ENCODE measurements at places on chromosomes 2 and 18.

DNA sequence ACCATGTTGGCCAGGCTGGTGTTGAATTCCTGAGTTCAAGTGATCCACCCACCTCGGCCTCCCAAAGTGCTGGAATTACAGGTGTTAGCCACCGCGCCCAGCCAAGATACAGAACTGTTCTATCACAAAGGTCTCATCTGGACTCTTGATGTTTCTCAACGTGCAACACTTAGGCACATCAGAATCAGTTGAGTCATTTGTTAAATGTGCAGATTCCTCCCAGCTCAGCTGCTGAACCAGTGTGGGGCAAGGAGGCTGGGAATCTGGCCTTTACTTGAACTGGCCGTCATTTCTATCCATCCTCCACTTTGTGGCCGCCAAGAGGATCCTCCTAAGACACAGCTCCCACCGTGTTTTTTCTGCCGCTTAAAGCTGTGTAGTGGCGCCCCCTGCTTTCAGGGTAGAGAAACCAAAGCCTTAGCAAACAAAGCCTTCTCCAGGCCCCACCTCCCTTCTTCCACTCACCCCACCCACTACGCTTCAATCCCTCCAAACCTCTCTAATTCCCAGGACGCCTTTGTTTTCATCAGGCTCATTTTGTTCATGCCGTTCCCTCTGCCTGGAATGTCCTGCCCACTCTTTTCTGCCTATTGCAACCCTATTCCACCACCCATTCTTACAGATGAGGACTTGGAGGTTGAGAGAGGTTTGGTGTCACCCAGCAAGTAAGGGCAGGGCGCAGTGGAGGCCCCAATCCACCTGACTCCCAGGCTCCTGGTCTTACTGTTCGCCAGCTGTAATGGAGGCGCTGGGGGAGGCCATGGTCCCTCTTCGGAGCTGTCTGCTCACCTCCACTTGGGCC, 776 bp upstream of the SPEG start:
- peak; percentile 61 for DNase-seq

DNA sequence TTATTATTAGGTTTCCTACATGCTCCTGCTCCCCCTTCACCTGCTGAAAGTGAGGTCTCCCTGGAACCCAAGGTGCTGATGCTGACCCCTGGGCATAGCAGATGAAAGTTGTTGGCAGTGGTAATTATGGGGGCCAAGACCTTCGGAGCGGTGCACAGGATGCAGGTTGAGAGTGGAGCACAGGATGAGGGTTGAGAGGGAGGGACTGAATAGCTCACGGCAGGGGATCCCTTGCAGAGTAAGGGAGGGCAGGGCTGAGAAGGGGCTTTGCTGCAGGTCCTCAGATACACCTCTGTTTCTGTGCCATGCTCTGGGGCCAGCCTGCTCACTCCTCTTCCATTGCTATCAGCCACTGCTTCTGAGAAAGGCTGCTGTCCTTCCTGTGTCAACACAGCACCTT, 163.3 kb downstream of the FHOD3 start:
- DNase-seq: no peak

DNA sequence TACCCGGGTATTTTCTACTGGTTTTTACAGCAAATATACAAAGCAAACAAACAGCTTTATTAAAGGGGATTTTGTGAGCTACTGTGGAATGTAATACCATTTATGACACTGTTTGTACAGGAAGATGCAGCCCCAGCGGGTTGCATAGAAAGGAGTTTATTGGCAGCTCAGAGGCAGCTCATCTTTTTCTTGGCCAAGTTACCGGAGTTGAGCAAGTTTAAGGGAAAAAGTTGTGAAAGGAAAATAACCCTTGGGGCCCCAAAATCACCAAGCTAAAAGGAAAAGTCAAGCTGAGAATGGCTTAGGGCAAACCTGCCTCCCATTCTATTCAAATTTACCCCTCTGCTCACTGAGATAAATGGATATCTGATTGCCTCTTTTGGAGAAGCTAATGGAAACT, 60.8 kb downstream of the MOB4 start:
- peak; percentile 67 for DNase-seq

DNA sequence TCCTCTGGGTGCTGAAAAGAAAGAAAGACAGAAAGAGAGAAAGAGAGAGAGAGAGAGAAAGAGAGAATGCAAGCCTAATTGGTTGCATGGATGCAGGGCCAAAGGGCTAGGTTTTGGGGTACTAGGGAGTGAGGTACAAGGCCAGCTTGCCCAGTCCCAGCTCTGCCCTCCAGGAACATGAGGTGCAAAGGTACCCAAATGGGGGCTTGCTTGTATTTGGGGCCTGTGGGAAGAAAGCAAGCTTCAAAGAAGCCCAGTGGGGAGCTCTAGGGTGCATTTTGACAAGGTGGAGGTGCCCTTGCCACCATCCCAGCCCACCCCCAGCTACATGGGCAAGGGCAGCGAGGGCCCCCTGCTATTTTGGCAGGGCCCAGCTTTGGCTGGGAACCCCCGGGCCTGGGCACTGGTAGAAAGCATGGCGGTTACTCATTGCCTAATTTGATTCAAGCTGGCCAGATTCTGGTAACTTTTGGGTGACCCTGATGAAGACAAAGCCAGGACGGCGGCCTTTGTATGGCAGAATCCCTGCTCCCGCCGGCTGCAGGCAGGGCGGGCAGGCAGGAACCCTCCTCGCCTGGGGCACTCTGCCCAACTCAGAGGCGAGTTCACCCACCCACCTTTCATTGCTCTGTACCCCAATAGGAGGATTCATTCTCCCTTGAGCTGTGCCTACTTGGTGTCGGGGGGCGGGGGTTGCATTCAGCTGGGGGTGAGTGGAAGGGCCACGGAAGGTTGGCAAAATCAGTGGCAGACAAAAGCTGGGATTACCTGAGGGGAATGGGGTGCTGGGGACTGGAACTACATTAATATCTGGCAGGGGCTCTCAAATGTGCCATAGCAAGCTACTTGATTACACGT, 537 bp upstream of the HOXD4 start:
- no peak for DNase-seq

DNA sequence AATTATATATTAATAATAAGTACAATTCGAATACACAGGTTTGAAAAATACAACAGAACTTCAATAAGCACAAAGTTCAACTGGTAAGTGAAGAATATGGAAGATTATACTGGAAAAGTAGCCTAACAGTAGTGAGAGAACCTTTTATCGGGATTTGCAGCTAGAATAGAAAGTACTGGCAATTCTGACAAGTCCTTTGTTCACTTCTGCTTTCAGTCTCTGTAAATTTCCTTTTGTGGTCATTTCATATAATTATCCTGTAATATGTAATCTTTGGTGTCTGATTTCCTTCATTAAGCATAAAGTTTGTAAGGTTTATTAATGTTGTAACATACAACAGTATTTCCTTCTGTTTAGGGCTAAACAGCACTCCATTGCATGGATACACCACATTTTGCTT, 67.2 kb downstream of the CUL3 start:
- DNase-seq: no peak

- DNase-seq: no peak
These were observed 208.8 kb upstream of the TWIST2 start for GRCh38 chr2:238638982-238639628.

- no peak for DNase-seq
These were observed 617.4 kb upstream of the NETO1 start for GRCh38 chr18:73485166-73485565.

DNA sequence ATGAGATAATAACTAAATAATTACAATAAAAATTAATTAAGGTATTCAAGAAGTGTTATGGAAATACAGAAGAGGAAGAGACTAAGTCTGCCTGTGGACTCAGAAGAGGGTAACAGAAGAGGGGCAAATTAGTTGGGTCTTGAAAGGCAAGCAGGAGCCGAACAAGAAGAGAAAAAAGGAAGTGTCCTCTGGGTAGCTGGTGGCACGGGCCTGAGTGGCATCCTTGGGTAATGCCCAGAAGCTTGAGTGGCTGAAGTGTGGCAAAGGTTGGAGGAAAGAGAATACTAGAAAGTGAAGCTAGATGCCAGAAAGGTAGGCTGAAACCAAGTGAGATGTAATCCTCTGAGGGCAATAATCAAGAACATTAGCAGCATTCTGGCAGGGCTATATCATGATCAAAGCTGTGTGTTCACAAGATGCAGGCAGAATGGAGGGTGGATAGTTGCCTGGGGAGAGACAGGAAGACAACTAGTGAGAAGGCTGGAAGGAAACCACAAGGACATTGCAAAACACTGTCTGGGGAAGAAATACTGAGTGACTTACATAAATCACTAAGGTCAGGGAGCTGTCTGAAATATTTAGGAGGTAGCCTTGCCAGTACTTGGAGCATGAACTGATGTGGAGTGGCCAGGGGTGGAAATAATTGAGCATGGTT, 16.2 kb downstream of the DOCK10 start:
- peak; percentile 87 for DNase-seq

GRCh38 chr18:35019933-35020332, 21.3 kb upstream of the MAPRE2 start:
- DNase-seq: peak; percentile 57

GRCh38 chr2:164009756-164010337, 274.0 kb upstream of the FIGN start:
- no peak for DNase-seq

DNA sequence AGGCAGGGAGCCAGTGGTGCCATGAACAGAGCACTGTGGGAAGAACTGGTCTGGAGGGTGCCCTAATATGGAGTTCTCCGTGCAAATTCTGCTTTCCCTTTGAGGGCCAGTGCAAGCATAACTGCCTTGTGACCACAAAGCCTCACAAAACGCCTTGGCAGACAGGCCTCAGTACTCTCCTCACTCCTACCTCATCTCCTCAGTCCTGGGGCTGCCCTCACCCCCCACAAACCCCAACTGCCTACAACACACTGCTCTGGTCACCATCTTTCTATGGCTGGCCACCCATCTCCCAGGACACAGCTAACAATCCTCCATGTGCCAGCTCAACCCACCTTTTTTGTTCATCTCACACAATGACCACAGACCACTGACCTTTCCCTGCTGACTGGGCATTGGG, 8.9 kb downstream of the COX5B start:
- DNase-seq: no peak

DNA sequence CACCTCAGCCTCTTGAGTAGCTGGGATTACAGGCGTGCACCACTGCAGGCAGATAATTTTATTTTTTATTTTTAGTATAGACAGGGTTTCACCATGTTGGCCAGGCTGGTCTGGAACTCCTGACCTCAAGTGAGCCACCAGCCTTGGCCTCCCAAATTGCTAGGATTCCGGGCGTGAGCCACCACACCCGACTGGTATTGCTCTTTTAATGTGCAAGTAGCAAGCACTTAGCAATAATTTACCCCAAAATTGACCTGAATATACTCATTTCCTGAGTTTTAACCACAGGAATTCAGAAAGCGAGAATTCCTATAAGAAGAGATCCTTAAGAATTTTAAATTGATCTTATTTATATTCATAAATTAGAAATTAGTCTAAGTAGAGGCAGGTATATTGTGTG, 169.1 kb downstream of the CDH2 start:
- DNase-seq: no peak

- DNase-seq: no peak
These were observed 171.1 kb downstream of the FTCDNL1 start for GRCh38 chr2:199679883-199680282.

DNA sequence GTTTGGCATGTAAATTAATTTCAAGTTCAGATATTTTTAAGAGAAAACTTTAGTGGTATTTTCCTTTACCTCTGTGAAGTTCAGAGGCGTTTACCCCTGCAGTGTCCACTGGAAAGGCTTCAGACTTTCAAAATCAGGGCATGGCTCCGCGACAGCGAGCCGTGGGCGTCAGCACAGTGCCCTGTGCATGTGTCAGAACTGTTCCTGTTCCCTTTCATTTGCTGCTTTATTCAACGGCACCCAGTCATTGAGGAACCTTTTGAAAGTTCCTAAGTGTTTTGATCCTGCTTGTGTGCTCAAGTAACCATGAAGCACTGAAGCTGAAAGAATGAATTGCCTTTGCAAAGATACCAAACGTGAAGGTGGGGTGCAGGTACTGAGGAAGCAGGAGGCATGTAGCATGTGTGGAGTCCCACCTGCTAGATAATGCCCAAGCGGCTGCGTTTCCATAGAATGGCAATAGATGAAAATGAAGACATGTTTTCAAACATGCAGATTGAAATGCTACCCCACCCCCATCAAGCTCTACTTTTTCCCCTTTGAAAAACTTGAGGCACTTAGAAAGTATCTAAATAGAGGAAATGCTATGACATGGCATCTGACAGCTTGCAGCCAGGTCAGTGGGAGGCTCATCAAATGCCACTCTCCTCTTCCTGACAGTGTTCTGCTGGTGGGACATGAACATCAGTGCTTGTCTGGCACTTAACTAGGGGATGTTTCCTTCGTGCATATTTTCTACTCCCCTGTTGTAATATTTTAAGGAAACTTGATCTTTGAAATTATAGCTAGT, 148.6 kb downstream of the ZNF236 start:
- DNase-seq: no peak

Measured in fibroblast of the aortic adventitia (primary cell).